ENCODE measurements at places on chromosomes 13 and 19. TPM values are rescaled to one million over a fixed set of nuclear protein-coding genes. Genes with fewer than 3 reads are reported as not detected.

HNRNPA1L2 gene
- 1.7 TPM for total RNA-seq

- no peak for DNase-seq
Measured at GRCh38 chr19:39146091-39146490, 20.5 kb downstream of the PAK4 start.

GRCh38 chr19:19452243-19453124 lies 47.0 kb downstream of the GATAD2A start:
- no peak for DNase-seq

ZNF497 gene
- 3.2 TPM for total RNA-seq

CBY2 gene
- total RNA-seq: 0.62 TPM

FGF14 gene
- total RNA-seq: 0.11 TPM

CCDC8 gene
- 44.3 TPM for total RNA-seq

ZNF468 gene
- 34.1 TPM for total RNA-seq

OR10H2 gene
- total RNA-seq: not detected

DNA sequence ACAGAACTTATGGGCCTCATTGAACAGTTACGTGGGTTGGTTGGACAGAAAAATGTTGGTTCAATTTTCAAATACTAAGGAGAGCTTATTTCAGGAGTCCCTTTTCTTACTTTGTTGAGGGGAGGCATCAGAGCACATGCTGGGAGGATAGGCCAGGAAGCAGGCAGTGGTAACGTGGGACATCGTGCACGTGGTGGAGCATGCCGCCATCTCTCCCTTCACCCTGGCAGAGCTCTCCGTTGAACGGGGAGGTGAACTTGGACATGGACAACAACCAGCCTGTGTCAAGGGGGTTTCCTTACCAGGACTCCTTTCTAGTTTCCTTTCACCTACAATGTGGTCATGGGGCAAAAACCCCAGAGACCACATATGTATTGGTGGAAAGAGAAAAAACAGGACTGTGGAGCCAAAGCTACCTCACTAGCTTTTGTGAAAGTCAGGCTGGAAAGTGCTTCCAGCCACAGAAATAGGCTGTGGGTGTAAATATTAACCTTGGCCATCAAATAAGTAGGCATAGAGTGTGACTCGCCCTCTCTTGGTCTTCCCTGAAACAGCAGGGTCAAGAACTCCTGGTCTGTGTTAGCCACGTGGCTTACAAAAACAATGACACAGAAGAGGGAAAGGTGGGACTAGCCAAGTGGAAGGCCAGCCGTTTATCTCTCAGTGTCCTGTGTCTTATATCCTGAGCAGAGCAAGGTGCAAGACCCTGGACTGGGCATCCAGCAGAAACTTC lies 14.4 kb downstream of the MICOS13 start:
- DNase-seq: no peak

GRCh38 chr19:5935473-5936291 lies 21.6 kb downstream of the CAPS start:
- no peak for DNase-seq

- no peak for DNase-seq
Measured at GRCh38 chr19:51341976-51342580, at the start of gene VSIG10L. TSS of gene VSIG10L (minus strand) at chr19:51342139. CDS start at chr19:51342124, 15 bp downstream.

GRCh38 chr19:50512999-50513745 lies 541 bp downstream of the ASPDH start:
- peak; percentile 33 for DNase-seq

HSPB6 gene
- total RNA-seq: 0.48 TPM

ZNF90 gene
- total RNA-seq: 3.5 TPM

ZNF543 gene
- total RNA-seq: 12.7 TPM

DNA sequence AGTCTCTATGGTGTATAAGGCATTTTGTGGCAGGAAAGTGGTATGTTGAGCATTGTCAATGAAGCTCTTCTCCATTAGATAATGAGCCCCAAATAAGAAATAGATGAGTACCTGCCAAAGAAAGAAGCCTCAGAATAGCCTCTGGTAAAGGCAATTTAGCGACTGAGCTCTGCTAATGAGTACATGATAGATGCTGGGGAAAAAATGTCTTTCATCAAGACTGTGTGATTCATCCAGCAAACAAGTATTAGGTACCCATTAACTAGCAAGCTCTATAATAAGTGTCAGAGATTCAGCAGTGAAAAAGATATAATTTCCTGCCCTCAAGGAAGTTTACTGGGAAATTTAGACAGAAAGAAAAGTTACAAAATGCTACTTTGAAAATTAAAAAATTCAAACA lies 294.6 kb downstream of the ITGBL1 start:
- DNase-seq: no peak

- DNase-seq: no peak
Measured at GRCh38 chr13:20369886-20370361, 137.8 kb upstream of the GJB6 start.

LCP1 gene
- 0.62 TPM for total RNA-seq

DNA sequence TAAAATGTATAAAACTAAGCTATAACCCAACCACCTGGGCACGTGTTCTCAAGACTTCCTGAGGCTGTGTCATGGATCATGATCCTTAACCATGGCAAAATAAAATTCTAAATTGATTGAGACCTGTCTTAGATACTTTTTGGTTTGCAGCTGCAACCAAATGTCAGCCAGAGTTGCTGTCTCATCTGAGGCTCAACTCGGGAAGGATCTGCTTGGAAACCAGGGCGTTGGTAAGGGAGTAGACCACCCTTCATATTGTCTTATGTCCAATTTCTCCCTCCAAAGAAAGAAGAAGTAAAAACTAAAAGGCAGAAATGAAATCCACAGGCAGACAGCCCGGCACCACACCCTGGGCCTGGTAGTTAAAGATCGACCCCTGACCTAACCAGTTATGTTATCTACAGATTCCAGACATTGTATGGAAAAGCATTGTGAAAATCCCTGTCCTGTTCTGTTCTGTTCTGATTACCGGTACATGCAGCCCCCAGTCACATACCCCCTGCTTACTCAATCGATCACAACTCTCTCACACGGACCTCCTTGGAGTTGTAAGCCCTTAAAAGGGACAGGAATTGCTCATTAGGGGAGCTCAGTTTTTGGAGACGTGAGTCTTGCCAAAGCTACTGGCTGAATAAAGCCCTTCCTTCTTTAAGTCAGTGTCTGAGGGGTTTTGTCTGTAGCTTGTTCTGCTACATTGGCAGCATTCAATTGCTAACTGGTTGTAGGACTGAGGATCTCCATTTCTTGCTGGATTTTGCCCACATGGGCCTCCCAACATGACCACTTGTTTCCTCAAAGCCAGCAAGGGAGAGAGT lies 22.9 kb upstream of the IGSF23 start:
- no peak for DNase-seq

F10 gene
- 2.1 TPM for total RNA-seq

OR7A10 gene
- not detected for total RNA-seq

DNA sequence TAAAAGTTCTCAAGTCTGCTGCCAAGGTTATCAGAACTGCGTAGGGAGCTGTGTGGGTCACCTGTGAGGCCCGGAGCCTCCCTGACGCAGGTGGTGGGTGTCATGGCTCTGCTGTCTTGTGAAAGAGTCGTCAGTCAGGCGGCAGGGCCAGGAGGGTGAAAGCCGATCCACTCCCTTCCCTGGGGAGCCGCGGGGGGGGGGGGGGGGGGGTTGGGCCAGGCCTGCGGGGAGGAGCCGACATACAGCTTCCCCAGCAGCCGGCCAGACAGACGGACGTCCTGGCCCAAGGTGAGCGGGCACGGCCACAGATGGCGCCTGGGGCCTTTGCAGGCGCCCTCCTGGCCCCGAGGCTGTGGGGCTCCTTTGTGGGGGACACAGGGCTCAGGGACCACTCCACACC lies 12.4 kb downstream of the SBNO2 start:
- peak; percentile 92 for DNase-seq

DNA sequence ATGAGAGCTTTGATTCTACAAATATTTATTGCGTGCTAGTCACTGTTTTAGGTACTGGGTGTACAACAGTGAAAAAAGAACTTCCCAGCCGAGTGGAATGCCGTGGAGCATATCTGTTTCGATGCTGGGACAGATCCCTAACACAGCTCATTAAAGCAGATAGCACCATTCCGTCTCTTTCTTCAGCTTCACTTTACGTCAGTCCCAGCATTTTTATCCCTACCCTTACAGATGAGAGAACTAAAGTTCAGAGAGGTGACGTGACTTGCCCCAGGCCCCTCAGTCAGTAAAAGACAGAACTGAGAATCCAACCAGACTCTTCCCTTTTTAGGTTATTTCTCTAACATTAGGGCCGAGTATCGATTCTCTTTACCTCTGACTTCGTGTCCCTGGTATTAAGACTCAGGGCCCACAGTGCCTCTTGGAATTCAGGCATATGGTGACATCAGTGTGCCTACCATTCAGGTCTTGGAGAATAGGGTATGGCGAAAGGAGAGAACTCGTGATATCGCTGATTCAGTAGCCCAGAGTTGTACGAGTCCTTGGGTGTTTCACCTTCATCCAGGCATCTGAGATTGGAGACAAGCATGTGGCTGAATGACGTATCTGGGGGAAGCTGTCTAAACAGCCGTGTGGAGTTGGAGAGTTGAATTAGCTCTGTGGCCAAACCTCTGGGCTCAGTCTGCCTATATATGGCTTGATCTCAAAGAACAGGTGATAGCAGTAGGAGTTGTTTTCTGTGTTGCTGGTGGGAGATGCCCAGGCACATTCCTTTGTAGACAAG lies 27.1 kb downstream of the ACTN4 start:
- no peak for DNase-seq

GRCh38 chr13:62125451-62125850 lies 709.8 kb upstream of the PCDH20 start:
- no peak for DNase-seq

DNA sequence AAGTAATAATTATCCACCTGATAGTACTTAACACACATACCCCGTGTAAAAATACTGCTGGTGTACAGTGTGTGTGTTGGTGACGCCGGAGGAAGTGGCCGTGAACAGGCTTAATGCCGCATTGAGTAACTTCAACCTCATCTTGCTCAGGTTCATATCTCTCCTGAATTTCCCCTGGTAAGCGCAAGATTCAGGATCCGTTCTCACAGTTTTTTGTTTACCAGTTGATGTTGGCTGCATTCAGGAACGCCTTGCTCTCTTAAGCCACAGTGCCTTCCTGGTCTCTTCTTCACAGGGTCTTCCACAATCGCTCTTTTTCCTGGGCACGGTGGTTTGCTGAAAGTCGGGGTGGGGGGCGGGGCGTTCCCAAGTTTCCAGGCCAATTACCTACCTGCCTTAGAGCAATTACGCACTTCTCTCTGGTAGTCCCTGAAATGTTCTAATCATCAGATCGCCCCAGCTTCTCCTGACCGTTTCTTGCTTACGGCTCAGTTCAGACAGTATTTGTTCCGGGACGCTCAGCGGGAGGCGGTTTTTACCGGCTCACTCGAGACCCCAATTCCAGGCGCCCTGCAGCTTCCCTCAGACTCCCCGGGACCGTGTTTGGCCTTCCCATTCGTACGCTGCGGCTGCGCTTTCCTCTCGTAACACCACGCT lies 706 bp upstream of the DNAJC3 start:
- peak; percentile 61 for DNase-seq

Measured in H7 (cell line).